ENCODE measurements at places on chromosomes 5 and 9.

- no peak for DNase-seq
Measured at GRCh38 chr9:118963674-118964073, 405.6 kb downstream of the BRINP1 start.

DNA sequence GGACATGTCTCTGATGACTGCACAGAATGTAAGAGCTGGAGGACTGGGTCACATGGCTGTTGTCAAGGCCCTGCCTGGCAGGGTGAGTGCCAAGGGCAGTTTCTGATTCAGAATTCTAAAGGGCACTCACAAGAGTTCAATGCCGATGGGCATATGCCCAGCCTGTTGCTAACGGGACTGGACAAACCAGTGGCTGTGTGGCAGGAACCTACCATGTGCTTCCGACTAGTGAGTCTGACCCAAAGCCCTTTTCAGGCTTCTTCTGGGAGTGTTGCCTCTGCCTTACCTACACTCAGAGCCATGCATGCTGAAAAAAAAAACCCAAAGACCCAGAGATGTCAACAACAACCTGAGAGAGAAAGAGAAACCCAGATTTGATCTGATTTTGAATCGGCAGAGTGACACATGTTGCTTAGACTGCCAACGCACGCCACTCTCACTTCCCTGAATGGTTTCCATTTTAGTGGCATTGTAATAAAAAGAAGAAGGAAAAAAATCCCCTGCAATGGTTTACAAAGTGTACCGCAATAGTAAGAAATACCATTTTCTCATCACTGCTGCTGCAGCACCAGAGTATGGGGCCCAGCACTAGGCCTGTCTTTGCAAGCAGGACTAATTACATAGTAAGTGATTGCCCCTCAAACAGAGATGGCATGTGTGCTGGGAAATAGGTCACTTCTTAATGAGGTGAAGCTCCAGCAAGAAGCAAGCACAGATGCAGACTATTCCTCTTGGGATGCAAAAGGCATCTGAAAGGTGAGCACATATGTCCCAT lies 194.3 kb downstream of the PALM2AKAP2 start:
- no peak for DNase-seq

- no peak for DNase-seq
Measured at GRCh38 chr9:90432951-90433350, 209.7 kb downstream of the DIRAS2 start.

GRCh38 chr9:131707733-131708157 lies 32.1 kb downstream of the RAPGEF1 start:
- DNase-seq = no peak

DNA sequence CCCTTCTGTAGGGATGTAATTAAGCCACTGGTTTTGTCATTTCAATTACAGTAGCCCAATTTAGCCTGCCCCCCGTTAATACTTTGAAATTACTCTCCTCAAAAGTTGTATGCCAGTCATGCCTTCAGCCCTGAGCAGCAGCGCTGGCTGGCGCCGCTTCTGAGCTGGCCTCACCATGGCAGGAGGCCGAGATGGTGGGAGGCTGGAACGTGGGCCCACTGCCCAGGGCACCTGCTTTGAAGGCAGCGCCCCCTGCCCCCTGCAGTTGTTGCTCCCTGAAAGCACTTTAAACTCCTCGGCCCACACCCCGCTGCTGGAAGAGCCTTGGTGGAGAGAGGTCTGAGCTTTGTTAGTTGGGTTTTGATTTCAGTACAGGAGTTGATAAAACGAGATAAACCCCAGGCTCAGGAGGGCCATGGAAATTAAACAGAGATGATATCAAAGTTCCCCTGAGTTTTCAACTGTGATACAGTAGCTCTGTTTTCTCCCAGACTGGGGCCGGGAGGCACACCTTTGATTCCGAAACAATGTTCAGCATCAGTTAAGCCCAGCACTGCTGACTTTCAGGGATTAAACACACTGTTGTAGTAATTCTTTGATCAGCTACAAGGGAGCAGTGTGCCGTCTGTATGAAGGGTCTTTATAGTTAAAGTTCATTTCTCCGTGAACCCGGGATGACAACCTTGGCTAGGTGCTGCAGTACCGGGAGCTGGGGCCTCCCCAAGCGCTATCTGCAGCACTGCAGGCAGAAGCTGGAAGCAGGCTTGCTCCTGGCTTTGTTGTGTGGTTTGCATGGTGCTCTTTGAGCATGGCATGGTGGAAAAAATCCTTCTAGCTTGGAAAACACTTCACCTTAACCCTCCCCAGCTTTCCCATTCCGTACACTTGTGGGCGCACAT lies 9.5 kb downstream of the MVB12B start:
- no peak for DNase-seq

DNA sequence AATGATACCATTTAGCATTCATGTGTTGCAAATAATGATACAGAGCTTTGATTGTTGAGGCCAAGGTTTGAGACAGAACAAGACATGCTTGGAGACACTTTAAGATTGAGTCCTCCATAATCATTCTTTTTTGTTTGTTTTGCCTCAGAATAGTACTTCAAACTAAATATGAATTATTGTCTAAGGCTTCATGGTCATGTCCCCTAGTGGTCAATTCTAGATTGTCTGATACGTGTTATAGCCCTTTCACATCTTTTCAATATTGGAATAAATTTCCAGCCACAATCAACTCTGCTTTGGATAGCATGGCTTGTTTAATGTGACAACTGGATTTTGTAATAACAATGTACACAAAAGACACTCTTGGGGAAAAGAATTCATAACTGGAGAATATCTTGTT lies 64.2 kb downstream of the PRLR start:
- DNase-seq = no peak

DNA sequence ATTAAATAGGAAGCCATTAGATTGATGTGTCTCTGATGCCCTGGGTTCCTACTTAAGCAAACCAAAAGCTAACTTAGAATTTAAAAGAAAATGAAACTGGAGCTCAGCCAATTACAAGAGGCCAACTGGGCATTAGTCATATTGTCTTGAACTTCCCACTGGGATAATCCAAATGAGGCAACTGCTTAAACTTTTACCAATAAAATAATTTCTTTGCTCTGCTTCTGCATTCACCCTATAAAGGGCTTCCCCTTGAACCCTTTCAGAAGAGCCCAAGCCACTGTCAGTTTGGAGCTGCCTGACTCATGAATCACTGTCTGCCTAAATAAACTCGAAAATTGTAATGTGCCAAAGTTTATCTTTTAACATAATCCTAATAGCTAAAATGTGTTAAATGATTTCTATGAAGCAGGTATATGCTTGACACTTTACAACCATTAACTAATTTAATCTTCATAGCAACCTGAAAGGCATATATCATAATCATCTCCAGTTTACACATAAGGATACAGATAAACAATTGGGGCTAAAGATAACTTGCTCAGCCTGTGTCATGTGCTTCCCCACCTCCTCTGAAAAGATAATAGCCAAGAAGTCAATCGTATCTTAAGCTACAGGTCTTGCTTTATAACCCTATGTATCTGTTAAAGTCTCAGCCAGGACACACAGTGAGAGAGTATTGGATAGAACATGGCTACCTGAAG lies 11.5 kb downstream of the GPR150 start:
- DNase-seq = no peak

DNA sequence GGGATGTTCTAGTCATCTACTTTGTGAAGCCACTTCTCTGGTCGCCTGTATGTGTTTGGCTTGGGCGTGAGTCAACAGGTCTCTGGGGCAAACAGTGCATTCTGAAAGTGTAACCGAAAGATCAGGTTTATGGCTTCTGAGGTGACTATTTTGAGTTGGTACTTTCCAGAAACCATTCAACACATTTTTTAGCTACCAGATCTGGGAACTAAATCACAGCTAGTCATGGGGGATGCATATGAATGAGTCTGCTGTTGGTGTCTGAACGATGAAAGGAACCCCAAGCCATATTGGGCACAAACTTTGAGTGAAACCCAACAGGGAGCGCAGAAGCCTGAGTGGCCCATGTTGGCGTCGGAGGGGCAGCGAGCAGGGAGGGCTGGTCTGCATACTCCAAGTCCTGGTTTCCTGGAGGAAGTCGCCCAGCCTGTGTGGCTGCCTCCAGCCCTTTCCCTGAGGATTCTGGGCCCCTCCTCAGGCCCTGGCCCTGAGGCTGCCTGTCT lies 35.3 kb downstream of the UBE2QL1 start:
- no peak for DNase-seq

GRCh38 chr5:56567278-56567677 lies 248.1 kb upstream of the MAP3K1 start:
- DNase-seq = no peak

GRCh38 chr9:5435912-5436311 lies 1.8 kb downstream of the PLGRKT start:
- DNase-seq = no peak

DNA sequence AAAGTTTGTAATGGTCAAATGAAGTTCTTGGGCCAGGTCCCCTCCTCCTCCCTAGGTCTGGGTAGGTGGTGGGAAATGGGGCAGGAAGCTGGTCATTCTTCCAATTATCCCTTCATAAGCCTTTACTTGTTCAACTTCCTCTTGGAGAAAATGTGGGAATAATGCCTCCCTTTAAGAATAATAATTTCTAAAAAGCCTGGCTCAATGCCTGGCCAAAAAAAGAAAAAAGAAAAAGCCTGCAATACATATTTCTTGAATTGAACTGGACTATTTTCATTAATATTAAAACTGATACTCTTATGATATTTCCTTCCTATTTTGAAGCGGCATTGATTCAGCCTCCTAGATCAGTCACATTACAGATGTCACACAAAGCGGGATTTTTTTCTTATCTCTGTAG lies 600.9 kb downstream of the CCDC171 start:
- no peak for DNase-seq
